ENCODE measurements at places on chromosomes 1 and 21.
A peak's percentile ranks its signal among the peaks of the same experiment; 100 is the strongest.

DNA sequence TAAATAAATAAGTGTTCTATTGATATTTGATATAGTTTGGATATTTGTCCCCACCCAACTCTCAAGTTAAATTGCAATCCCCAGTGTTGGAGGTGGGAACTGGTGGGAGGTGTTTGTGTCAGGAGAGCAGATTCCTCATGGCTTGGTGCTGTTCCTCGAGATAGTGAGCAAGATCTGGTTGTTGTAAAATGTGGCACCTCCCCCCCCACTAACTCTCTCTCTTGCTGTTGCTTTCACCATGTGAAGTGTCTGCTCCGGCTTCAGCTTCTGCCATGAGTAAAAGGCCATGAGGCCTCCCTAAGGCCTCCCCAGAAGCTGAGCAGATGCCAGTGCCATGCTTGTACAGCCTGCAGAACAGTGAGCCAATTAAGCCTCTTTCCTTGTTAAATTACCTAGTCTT is 20.8 kb downstream of the FRRS1 start:
- no peak for DNase-seq

GRCh38 chr1:20031836-20032235 is 38.2 kb upstream of the PLA2G5 start:
- no peak for DNase-seq

DNA sequence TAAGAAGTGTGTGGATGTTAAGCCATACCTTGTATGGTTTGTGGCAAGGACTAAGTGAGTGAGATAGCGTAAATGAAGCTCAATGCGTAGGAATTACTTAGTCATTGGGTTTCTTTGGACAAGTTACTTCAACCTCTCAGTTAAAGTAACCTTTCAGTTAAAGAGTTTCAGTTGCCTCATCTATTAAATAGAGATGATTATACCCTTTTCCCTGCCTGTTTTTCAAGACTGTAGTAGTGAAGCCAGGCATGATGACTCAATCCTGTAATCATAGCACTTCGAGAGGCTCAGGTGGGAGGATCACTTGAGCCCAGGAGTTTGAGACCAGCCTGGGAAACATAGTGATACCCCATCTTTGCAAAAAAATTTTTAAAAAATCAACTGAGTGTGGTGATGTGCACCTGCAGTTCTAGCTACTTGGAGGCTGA is 6.3 kb downstream of the ZMPSTE24 start:
- no peak for DNase-seq

DNA sequence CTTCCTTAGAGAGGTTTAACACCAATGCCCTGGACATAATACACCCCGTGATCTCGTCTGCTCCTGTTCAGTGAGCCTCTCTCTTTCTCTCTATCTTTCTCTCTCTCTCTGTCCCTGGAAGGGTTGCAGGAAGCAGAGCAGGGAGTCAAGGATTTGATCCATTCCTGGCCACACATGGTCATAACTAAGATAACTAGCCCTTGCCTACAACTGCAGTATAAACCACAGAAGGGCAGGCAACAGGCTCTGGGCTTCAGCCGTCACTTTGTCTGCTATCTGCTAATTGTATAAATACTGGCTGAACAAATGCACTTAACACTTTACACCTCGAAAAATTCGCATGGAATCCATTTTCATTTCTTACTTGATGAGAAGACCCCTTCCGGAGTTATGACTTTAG is 357.5 kb upstream of the RUNX1 start:
- DNase-seq: no peak

DNA sequence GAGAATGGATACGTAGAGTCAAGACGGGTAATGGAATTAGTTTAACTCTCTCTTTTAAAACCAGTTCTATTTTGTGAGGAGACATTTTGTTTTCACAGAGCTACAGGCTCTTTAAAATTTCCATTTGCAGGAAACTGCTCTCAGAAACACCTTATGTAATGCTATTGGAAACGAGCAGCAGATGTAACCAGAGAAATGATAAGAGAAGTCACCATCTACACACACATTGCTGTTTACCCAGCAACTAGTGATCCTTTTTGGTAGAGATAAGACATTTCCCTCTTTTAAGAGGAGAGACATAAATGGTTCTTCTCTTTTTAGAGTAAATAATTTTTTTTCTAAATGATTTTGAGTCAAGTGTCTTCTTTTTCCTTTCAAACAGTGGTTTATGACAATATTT is 80.6 kb downstream of the KCTD3 start:
- DNase-seq: no peak

- DNase-seq: no peak
Measured at GRCh38 chr1:6207921-6208320, 2.0 kb downstream of the RNF207 start.

- peak; percentile 58 for DNase-seq
Measured at GRCh38 chr1:201593200-201593921, 54.4 kb downstream of the NAV1 start.

DNA sequence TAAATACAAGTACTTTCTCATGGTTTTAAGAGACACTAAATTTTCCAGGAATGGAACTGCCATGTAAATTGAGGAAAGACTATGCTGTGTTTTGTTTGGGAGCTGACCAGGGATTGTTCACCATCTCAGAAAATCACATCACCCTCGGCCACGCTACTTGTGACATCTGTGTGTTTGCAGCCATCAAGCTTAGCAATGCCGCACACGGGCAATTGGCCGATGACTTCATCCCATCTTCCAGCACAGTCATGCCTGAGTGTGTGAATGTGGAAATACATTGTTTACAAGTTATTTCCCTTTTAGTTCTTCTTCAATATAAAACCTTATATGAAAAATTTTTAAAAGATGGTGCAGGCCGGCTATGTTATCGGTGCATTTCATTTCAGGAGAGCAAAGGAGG is 121.6 kb downstream of the GLIS1 start:
- peak; percentile 36 for DNase-seq

DNA sequence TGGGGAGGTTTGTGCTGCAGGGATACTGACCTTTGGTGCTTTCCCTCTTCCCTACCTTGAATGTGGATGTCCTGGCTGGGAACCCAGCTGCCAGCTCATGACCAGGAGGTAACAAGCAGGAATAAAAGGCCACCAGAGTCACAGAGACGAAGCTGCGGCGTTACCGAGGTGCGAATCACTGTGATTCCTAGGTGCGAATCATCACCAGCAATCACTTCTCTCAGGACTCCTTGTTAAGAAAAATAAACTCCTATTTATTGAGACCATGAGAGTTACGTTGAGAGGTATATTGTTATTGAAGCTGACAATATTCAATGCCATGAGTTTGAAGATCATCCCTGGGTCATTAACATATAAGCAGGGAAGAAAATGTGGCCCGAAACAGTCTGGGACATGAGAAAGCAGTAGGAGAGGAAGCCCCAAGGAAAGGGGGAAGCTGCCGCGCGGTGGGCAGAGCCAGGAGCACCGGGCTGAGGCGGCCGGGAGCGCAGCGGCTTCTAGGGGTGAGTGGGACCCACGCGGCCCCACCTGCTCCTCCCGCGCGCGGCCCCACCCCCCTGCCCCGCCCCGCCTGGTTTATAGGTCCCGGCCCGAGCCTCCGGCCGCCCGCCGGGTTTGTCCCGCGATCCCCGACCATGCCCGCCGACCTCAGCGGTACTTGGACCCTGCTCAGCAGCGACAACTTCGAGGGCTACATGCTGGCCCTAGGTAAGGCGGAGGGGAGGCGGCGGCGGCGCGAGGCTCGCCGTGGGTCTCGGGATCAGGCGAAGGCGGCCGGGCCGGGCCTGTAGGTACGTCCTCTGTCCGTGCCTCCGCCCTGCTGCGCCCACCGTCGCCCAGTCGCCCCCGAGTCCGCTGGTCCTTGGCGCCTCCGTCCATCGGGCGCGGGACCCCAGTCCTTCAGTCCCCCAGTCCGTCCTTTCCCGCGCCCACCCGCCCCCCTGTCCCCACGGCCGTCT is at the start of gene RBP7:
Gene RBP7 (plus strand): TSS at position 605 of the 959 bp plus-strand sequence. CDS start 31 bp downstream, at position 636.
- DNase-seq: no peak
